Left lung (tissue), 14 donors: ENCODE measurements at places on chromosomes 6 and 20. TPM values are rescaled to one million over a fixed set of nuclear protein-coding genes. Genes with fewer than 3 reads are reported as not detected.

DNA sequence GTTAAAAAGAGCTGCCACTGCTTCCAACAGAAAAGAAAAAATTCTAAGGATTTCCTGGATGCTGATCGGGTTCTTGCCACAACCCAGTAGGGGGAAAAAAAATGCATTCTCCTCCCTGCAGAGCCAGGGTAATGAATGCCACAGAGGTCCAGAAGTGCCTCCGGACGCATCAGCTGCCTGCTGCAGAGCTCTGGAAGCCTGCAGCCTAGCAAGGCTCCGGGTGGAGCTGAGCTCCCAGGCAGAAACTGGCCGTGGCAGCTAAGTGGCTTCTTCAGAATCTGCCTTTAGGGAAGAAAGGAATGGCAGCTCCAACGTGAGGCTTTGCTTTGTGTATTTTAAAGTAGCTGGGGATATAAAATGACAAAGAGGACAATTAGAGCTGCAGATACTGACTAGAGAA lies 155.0 kb downstream of the CFAP61 start:
- DNase-seq: no peak

DNA sequence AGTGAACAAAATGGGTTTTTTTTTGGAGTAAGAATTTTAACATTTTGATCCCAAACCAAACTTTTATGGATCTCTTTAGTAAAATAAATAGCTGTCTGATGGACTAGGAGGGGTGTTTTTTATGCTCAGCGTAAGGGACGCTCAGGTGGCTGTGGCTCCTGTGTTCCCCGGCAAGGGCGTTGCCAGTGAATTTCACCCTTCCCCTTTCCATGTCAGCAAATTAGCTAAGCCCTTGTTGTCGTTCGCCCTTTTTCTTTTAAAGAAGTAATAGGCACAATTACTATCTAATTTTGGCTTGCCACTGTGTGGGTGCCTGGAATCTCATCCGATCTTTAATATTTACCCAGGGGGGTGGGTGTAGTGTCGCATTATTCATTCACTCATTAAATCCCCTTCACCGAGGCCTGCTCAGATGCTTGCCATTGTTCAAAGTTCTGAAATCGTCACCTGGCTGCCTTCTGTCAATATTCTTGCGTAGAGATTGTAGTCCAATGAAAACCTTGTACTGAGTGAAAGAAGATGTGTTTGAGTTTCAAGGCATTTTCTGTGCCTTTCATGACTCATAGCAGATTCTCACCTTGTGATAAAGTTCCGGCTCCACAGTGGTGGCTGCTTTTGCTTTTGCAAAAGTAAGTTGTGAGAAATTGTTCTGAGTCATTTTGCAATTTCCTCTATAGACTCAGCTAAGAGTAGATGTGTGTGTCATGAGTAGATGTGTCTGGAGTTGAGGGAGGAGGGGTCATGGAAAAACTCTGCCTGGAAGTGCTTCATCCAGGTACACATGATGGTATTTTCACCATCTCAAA lies 40.0 kb upstream of the CLDN20 start:
- DNase-seq: no peak

- DNase-seq: no peak
These were observed 81.6 kb upstream of the KHDRBS2 start for GRCh38 chr6:62367601-62368000.

DNA sequence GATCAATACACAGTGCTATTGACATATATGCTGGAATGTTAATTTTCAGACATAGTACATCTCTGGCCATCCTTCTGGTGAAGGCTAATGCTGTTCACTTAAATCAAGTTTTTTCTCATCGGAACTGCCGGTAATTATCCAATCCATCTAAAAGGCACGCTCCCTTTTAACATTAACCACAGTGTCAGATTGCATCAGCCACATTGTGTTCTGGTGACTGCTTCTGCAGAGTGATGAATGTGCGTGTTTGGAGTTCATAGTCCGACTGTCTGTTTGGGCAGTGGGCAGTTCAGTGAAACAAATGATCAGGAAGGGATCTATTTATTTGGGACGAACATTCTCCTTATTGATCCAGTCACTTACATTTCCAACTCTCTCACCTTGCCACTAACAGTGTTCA lies 49.5 kb downstream of the SOBP start:
- DNase-seq: no peak

Gene OVOL2
- polyA plus RNA-seq: 10.5 TPM

Gene SMPDL3A
- polyA plus RNA-seq: 56.4 TPM

DNA sequence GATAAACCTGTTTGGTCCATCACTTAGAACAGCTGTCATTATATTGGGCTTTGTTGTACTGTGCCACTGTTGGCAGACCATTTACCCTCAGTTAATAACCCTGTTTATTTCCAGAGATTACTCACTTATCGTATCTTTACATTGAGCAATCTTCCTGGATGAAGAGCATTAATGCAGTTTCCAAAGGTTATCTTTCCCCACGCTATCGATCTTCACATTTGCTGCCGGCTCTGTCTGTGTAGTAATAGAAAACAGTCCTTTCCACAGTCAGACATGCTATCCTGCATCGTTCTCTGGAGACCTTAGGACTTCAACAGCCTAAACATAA lies 27.4 kb downstream of the GHRH start:
- DNase-seq: no peak
